NCI-H1092 (cell line): ENCODE measurements at places on chromosomes 6 and 20.

GRCh38 chr20:13299401-13299800, 78.3 kb downstream of the ISM1 start:
- DNase-seq = no peak

DNA sequence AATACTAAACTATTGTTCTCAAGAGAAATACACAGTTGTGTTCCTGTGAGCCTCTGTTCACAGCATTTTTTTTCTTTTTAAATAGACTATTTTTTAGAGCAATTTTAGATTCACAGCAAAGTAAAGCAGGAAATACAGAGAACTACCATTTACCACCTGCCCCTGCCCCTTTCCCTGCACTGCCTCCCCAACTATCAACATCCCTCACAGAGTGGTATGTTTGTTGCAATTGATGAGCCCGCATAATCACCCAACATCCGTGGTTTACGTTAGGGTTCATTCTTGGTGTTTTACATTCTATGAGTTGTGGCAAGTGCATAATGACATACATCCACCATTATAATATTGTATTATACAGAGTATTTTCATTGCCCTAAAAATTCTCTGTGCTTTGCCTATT, 71.6 kb upstream of the TNFAIP3 start:
- no peak for DNase-seq

GRCh38 chr6:12115492-12115891, 103.4 kb downstream of the HIVEP1 start:
- no peak for DNase-seq

- no peak for DNase-seq
Measured at GRCh38 chr6:101150226-101150625, 243.3 kb upstream of the GRIK2 start.

GRCh38 chr6:21340573-21340972, 253.0 kb upstream of the SOX4 start:
- no peak for DNase-seq

DNA sequence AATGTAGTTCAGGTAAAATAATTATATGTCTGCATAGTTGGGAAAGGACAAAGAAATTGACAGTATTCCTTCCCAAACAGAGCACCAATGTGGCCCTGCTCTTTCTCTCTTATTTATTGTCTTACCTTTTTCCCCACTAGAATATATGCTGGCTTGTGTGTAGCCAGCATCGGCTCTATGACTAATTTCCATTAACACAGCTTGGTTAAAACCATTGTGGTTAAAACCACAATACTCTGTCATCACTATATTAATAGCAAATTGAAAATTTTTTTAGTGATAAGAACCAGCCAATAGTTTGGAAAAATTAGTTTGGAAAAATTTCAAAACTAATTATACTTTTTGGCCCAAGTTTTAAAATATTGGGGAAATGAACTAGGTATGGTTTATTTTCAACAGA, 535.1 kb downstream of the UTRN start:
- DNase-seq = no peak

DNA sequence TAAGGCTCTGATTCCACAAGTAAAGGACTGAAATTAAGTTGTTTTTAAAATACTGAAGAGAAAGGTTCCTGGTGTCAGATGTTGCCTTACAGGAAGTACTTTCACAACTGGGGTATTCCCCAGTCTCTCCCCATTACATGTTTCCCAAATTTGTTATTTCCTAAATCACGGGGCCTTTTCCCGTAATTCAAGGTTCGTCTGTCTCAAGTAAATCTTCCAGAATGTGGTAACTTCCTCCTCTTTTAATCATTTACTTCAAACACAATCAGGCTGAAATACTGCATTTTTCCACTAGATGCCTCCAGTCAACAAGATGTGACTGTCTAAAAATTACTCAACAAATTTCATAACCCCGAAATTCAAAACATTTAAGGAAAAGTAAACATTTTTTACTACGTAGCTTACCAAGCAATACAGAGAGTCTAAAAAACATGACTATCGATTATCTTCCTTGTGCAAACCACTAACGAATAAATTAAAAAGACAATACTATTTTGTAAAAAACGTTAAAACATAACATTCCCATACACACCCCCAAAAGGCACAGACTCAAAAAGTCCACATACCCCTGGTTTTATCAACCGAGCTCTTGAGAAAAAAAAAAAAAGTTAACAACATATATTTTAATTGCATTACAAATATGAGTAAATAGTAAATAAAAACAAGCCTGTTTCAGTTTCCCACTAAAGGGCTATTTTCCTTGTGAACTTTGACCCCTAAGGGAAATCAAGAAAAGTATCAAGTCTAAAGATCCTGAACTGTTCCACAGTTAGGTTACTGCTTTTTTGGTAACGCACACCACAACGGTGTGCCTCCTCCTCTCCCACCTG, 1.7 kb downstream of the SOD2 start:
- DNase-seq = no peak

DNA sequence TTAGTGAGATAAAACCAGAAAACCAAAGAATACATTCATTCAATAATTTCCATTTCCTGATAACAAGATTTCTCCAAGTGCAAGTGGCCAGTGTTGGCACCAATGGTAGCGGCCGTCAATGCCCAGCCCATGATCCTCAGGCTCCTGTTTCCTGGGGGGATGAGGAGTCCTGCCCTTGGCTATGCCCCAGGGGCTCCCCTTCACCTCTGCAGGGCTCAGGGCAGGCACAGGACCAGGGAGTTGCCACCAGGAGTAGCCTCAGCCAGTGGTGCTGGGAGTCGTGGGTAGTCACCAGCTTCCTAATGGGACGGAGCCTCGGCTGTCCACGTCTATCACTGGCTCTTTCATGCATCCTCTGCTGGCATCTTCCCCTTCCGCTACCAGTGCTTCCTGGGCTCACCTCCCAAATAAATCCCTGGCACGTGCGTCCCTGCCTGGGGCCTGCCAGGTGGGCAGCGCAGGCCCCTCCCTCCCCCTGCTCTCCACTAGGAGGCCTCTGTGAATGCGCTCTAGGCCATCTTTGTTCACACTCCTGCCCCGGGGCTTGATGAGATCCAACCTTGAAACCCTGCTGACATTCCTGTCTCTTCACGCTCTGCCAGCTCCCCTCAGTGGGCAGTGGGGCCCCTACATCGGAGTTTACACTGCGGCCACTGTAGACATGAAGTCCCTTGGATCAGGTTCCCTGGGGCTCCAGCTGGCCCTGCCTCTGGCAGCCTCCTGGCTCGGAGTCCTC, 215.7 kb downstream of the SYNDIG1 start:
- no peak for DNase-seq

GRCh38 chr6:88722686-88723085, 240.7 kb downstream of the RNGTT start:
- no peak for DNase-seq

DNA sequence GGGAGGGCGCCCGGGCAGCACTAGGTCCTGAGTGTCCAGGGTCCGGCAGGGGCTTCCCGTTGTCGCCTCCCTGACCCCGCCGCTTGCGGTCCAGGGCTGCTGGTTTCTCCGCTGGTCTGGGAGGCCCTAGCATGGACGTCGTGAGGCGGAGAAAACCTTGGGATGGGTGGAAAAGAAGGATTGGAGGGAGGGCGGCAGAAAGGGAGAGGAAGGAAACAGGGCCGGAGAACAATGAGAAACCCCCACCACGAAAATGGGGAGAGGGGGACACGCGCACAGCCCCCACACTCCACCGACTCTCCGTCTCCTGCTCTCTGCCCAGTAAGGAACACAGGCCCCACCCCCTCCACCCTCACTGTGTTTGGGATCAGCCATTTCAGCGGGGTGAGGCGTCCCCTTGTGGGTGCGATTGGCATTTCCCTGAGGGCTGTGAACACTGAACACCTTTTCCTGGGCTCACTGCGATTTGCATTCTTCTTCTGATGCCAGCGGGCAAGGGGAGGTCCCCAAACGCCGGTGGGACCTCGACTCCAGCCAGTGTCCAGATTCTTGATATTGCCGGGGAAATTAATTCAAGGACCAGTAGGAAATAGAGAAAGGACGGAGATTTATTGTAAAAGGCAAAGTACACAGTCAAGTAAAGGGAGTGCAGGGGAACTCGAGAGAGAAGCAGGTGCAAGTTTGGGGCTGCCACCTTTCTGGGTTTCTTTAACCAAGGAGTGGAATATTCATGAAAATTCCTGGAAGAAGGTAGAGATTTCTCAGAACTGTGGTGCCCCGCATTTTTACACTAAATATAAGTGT, 3.3 kb upstream of the RAET1G start:
- DNase-seq = peak; percentile 76

DNA sequence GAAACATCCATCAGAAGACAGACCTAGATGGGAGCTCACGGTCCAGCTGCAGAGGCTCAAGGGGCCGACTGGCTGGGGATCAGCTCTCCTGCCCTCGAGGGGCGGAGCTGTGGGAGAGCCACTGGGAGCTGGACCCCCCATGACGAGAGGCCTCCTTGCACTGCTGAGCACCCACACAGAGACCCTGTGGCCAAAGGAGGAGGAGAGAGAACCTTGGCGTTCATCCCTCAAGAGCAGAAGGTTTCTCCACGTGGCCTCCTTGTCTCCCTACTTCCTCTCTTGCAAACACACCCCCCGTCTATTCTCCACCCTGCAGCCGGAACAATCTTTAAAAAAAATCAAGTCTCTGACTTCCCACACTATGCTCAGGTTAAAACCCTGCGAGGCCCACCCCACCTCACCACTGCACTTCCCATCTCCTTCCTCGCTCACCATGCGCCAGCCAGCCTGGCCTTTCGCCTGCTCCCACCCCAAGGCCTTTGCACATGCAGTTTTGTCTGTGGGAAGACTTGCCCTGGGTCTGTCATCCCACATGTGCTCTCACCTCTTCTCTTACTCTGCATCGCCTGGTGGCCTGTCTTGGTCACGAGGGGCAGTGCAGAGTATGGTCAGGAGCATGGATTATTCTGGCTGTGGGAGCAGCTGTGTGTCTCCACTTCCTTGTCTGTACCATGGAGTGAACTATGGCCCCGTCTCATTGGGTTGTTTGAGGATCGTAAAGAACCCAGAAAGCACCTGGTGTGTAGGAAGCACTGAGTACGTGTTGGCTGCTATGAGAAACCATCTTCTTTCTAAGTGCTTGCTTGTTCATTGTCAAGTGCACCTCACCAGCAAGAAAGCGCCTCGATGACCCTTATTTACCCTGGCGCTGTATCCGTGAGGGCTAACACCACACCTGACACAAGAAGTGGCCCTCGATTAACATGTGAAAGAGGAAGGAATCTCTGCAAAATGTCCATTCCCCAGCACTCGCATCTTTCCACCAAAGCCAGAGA, 32.9 kb downstream of the PMEPA1 start:
- DNase-seq = peak; percentile 41

- no peak for DNase-seq
Measured at GRCh38 chr6:42390228-42390934, 61.3 kb downstream of the TRERF1 start.

- DNase-seq = peak; percentile 14
Measured at GRCh38 chr6:137342607-137343190, 123.5 kb upstream of the IFNGR1 start.

DNA sequence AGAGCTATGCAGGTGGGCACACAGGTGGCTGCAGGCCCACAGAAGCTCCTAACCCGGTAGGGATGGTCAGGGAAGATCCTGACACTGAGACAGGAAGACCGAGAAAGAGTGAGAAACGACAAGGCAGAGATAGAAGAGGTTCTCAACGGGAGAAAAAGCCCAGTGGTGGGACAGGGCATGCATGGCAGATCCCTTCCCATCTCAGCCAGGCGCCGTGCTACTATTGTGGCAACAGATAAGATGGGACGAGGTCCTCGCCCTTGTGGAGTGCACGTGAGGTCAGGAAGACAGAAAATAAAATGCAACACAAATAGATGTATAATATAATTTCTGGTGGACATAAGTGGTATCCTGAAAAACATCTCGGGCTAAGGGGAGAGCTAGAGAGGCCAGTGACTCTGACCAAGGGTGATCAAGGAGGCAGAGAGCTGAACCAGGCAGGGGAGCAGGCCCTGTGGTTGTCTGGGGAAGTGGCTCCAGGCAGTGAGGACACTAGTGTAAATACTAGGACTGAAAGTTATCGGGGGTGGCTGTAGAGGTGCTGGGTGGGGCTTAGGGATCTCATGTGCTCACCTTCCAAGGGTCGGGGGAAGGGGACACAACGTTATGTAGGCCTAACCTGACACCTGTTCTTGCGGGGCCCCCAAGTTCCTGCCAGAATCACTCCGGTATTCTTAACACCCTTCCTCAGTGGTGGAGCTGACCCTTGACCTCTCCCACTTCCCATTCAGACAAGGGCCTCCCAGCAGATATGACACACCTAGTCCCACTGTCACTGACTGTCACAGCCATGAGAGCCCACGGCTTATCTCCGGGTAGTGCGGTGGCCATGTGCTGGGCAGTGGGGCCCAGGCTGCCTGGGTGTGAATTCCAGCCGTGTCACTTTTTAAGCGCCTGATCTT, 1.0 kb downstream of the SRXN1 start:
- no peak for DNase-seq

- DNase-seq = no peak
Measured at GRCh38 chr6:26613689-26614683, 17.2 kb downstream of the ABT1 start.

DNA sequence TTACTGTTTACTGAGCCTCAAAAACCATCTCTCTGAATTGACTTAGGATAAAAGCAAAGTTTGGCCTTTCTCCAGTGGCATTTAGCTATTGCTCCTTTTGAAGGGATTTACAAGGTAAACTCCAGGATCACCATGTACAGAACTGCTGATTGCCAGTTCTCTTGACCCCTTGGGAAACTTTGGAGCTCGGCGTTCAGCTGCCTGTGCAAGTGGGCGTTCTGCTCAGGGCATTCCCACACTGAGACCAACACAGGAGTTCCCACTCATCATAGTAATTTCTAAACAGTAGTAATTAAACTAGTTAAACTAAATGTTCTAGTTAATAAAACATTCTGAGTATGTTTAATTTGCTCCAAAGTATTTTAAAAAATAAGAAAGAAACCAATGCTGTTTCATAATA, 14.9 kb downstream of the KCNQ5 start:
- no peak for DNase-seq

GRCh38 chr20:32896521-32897280, 38.0 kb downstream of the EFCAB8 start:
- no peak for DNase-seq

GRCh38 chr20:37357481-37358365, 11.8 kb downstream of the SRC start:
- DNase-seq = no peak
